Left lung (tissue), 14 donors: ENCODE measurements at places on chromosomes 6 and 20.

DNA sequence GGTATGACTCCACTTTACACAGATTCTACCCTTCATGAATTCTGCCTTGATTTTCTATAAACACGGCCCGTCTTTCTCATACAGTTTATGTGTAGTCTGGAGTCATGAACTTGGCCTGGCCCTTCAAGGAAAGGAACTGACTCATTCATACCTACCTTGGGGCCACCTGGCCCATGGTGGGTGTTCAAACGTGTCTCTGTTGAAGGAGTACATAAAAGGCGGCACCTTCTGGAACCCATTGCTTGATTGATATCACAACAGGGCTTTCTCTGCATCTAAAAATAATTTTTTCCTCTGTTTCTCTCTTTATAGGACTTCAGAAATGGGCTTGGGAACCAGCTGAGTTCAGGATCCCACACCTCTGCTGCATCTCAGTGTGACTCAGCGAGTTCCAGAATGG lies 363.0 kb upstream of the SOX4 start:
- no peak for DNase-seq

DNA sequence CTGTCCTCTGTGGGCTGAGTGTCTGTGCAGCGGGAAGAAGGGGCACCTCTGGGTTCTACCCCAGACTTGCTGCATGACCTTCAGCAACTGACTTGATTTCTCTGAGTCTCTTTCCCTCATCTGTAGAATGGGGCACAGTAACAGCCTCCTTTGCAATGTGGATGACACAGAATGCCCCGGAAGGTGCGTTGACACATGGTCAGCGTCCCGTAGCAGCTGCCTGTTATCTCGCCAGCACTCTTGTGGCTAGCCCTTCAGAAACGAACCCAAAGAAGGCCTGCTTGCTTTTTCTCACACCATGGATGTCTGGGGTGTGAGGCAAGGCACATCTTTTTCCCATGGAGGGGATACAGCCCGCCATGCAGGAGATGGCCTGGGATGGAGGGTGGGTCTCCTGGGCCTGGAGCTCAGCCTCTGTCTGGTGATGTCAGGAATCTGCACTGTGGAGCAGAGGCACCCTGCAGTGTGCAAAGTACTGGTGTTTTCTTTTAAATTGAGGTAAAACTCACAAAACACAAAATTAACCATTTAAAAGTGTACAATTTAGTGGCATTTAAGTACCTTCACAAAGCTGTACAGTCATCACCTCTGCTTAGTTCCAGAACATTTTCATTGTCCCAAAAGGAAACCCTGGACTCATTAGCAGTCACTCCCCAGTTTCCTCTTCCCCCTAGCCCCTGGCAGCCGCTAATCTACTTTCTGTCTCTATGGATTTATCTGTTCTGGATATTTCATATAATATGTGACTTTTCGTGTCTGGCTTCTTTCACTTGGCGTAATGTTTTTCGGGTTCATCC lies 59.8 kb upstream of the FAM83D start:
- no peak for DNase-seq

DNA sequence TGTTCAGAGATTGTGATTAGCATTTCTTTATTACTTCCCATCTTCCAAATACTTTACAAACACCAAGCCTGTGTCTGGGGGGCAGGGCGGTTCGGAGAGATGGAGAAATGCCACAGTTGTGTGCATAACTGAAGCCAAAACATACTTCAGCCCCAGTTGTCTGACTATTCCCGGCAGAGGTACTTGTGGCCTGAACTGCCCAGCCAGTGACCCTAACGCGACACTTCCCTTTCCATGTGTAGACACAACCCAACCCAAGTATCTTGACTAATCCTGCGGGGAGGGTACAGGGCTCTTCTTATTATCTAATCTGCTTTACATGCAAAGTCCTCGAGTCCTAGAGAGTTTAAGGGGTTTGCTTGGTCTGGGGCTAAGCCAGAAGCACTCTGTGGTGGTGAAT lies 46.2 kb downstream of the ISM1 start:
- no peak for DNase-seq

DNA sequence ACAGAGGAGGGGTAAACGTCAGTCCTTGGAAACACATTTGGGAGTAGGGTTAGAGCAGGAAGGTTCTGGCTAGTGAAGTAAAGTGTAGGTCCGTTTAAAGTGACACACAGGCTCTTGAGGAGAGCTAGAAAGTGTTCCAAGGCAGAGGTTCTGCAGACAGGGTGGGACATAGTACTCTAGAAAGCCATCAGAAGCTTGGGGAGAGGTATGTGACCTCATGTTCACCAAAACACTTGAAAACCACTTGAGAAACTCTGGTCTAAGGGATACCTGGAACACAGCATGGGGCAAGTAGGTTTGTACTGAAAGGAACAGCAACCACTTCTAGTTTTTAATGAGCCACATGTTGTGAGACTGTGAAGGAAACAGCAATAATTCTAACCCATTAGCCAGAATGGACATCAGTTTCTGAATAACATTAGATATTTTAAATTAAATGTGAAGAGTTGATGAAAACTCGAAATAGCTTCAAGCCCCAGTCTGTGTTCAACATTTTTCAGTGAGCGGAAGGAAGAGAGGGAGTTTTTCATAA lies 49.0 kb downstream of the SOBP start:
- DNase-seq = no peak

GRCh38 chr6:113161018-113161315 lies 696.2 kb upstream of the MARCKS start:
- DNase-seq = no peak

GRCh38 chr6:145468534-145468933 lies 266.8 kb downstream of the EPM2A start:
- no peak for DNase-seq
